ENCODE measurements at places on chromosomes 4 and X. TPM values are rescaled to one million over a fixed set of nuclear protein-coding genes. Genes with fewer than 3 reads are reported as not detected.
A peak's percentile ranks its signal among the peaks of the same experiment; 100 is the strongest.

DNA sequence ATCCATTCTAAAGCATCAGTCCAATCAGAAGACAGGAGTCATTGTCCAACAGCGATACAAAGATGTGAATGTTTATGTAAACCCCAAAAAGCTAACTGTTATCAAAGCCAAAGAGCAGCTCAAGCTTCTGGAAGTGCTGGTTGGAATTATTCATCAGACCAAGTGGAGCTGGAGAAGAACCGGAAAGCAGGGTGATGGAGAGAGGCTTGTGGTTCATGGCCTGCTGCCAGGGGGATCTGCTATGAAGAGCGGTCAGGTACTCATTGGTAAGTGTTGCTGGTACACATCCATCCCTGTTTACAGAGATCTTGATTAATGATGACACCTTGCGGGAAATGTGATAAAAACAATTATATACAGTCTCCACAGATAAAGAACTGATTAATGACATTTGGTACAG, 11.0 kb downstream of the INTU start:
- no peak for DNase-seq

PNMA5 gene
- total RNA-seq: not detected

YIPF7 gene
- not detected for total RNA-seq

GRCh38 chr4:35461931-35462659, 782.2 kb downstream of the ARAP2 start:
- no peak for DNase-seq

ZNF41 gene
- 13.4 TPM for total RNA-seq

GRCh38 chr4:182093431-182093831, 149.8 kb upstream of the TENM3 start:
- DNase-seq: no peak

ZNF280C gene
- 3.5 TPM for total RNA-seq

DNA sequence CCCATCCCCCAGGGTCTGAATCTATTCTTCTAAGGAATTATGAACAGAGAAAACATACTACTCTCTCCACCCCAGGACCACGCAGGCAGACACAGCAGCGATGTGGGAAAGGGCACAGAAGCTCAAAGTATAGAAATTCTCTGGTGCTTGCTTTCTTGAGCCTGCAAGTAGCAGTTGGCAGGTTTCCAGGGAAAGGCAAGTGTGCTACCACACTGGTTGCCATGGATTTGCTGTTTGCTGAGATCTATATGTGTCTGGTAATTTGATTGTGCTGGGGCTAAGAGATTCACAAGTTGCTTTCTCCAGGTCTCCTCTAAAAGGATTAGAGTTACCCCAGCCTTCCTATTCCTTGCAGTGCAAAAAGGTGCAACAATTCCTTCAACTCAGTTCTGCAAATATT, 83.1 kb downstream of the GUCY2F start:
- DNase-seq: no peak

DNA sequence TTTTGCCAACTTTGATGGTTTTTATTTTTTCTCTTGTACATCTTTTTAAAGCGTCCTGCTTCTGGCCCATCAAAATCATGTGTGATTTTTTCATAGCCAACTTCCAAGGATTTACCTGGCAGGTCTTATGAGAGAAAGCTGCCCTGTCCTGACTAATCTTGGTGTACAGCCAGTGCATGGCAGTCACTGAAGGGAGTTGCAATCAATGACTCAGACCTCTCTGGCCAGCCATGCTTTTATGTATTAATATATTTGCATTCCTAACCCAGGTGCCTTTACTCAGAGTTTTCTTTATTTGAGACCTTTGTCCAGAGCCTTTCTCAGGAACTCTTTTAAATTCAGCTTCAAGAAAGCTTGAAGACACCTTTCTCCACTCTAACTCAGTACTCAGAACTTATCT, 691.5 kb upstream of the HTR2C start:
- DNase-seq: no peak

SOD3 gene
- total RNA-seq: 89.7 TPM

TEX13C gene
- not detected for total RNA-seq

GRCh38 chr4:57460967-57461366, 350.8 kb upstream of the IGFBP7 start:
- DNase-seq: no peak

GRCh38 chrX:9396930-9397329, 67.9 kb upstream of the TBL1X start:
- no peak for DNase-seq

SOWAHD gene
- total RNA-seq: not detected

- peak; percentile 55 for DNase-seq
Observed at GRCh38 chrX:133171962-133172708, 46.0 kb downstream of the TFDP3 start.

GRCh38 chr4:169340834-169341233, 70.1 kb upstream of the SH3RF1 start:
- DNase-seq: no peak

NHS gene
- 5.7 TPM for total RNA-seq

GRCh38 chr4:95835672-95836071, 4.2 kb upstream of the PDHA2 start:
- no peak for DNase-seq

KLHL13 gene
- 8.0 TPM for total RNA-seq

DNA sequence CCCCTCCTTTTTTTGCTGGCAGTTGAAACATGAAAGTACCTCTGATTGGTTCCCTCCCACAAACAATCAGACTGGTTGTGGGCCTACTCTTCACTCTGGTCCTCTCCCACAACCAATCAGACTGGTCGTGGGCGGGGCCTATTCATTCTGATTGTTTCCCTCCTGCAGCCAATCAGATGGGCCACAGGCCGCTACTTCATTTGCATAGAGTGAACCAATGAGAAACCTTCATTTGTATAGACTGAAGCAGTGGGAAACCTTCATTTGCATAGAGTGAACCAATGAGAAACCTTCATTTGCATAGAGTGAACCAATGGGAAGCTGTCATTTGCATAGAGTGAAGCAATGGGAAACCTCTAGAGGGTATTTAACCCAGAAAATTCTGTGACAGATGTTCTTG, 55.2 kb downstream of the TRMT44 start:
- DNase-seq: no peak

RNF212 gene
- total RNA-seq: not detected

FAM90A26 gene
- total RNA-seq: not detected

- DNase-seq: no peak
Observed at GRCh38 chr4:159269956-159270355, 167.1 kb downstream of the RAPGEF2 start.

GRCh38 chr4:26094911-26095310, 180.9 kb downstream of the SMIM20 start:
- no peak for DNase-seq

DNA sequence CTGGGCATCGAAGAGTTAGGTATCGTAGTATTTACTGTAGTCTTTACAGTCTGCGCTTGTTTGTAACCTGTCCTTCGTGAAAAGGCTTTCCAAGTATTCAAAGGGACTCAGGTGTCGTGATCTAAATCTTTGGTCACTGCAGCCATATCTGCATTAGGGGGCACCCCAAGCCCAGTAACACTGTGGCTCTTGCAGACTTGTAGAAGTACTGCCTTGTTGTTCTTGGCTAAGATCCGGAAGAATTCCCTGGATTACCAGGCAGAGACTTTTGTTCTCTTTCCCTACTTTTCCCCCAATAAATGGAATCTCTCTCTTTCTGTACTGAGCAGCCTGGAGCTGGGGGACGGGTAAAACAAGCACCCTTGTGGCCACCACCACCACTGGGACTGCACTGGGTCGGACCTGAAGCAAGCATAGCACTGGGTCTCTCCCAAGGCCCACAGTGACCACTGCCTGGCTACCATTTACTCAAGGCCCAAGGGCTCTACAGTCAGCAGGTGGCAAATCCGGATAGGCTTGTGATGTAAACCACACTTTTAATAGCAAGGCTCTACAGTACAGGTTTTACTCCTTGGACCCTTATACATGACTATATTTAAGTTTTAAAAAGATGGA, 12.0 kb downstream of the CXorf58 start:
- no peak for DNase-seq

DNA sequence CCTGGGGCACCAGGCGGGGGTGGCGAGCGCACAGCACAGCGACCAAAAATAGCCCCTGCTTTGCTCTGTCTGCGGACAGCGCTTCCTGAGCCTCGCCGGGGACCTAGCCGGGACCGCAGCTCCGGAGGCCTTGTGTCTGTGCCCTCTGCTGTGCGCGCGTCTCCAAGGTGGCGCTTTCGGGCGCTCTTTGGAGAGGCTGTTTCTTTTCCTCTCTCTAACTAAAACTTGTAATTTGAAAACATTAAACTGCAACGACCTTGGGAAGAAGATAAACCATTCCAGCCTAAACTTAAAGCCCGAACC, 3.4 kb downstream of the ARX start:
- no peak for DNase-seq

DNA sequence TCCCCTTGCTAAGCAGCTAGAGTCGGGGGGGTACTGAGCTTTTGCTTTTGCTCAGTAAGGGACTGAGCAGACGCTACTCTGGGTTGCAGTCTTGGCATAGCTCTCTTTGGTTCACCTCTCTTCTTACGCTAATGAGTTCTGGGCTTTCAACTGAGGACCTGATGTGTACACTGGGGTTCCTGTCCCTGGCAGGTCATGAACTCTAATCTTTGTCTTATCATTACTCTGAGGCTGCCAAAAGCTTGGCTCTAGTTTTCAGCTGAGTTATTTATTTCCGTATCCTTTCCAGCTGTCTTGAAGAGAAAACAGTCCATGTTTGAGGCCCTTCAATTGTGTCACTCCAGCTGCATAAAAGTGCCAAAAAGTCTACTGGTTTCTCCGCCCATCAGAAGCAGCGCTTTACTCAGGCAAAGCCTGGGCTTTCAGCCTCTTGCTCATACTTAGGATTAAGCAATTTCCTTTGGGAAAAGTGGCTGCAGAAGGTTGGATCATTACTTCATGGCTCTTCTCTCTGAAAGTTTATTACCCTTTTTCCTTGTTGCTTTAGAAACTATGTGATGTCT, 121.0 kb upstream of the STOX2 start:
- peak; percentile 68 for DNase-seq

GRCh38 chrX:2901367-2902036, 27.6 kb downstream of the ARSD start:
- DNase-seq: no peak

DNA sequence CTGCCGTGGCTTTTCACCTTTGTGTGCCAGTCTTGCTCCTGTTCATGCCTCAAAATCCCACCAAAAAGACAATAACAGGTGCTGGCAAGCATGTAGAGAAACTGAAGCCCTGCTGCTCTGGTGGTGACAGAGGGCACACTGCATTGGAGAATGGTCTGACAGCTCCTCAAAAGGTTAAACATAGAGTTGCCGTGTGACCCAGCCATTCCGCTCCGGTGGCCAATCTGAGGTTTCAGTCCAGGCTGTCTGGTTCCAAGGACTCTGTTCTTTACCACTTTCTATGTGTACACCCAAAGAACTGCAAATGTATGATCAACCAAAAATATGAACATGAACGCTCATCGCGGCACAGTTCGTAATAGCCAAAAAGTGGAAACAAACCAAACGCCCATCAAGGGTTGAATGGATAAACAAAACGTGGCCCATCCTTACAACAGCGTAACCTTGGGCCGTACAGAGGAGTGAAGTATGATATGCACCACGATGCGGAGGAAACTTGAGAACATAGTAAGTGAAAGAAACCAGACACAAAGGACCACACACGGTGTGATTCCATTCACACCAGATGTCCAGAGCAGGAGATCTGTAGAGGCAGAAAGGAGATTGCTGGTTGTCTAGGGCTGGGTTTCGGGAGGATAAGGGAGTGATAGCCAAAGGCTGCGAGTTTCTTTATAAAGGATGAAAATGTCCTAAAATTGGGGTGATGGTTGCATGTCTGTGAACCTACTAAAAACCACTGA, 33.6 kb upstream of the WFS1 start:
- peak; percentile 28 for DNase-seq

GRCh38 chr4:2790583-2791517, 2.0 kb upstream of the SH3BP2 start:
- DNase-seq: peak; percentile 47

GRCh38 chrX:103330681-103331288, 746 bp downstream of the TCEAL7 start:
- peak; percentile 60 for DNase-seq

RPA4 gene
- 4.8 TPM for total RNA-seq

DNA sequence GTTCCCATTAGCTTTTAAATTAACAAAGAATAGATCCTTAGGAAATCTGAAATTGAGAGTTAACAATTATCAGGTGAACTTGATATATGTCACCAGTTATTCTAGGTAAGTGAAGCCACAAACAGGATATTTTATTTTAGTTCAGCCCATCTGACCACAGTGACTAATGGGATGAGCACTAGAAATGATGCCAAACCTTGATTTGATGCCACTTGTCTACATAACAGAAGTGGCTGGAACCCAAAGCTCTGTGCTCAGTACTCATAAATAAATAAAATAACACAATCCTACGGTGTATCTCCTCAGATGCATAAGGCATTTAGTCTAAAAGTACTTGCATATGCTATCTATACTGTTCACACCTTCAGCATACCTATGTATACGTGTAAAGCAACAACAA, 12.2 kb downstream of the SLITRK4 start:
- DNase-seq: no peak

SOX3 gene
- total RNA-seq: not detected

KIAA1210 gene
- not detected for total RNA-seq

DNA sequence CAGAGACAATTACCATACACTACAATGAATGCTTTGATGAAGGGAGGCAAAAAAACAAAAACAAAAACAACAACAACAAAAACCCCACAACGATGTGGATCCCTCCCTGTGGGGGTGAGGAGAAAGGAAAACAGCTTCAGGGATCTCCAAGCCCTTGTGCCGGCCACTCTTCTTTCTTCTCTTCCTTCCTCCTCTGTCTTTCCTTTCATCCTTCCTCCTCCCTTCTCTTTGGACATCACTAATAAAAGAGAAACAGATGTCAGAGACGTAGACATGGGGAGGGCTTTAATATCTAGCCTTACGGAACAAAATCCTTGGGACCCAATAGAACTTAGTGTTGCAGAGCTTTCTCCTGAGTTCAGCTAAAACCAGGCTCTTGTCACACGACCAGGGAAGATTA, 18.8 kb upstream of the STX18 start:
- no peak for DNase-seq

- DNase-seq: no peak
Observed at GRCh38 chr4:62360156-62360545, 1160.0 kb downstream of the ADGRL3 start.

DNA sequence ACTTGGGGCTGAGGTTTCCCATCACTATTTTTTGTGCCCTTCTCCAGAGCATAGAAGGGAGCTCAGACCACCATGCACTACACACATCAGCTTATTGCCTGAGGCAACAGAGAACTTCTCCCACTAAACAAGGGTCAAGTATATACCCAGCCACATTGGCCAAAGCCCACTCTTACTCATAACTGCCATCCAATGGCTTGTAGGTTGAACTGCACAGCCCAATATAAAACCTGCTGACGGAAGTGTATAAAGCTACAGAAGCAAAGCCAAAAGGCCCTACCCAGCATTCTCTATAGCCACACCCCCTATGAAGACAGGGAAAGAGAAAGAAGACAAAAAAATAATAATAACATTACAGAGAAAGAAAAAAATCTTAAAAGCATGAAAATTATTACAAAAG, 139.7 kb downstream of the LRBA start:
- no peak for DNase-seq
